Uterine smooth muscle cell (primary cell): ENCODE measurements at places on chromosomes 6 and 20. TPM values are rescaled to one million over a fixed set of nuclear protein-coding genes. Genes with fewer than 3 reads are reported as not detected.

Gene WFDC5
- total RNA-seq = not detected in 2 replicates

Gene OR2B6
- not detected in 2 replicates for total RNA-seq

Gene RAMACL
- 2.1 and 2.3 TPM in 2 replicates for total RNA-seq

Gene GRM1
- total RNA-seq = not detected in 2 replicates

Gene SLC22A2
- total RNA-seq = 0.12 TPM in 1 of 2 replicates, not detected in the other

Gene FOXF2
- total RNA-seq = 0.25 and 0.55 TPM in 2 replicates

Gene B3GAT2
- under 0.01 TPM in 2 replicates for total RNA-seq

Gene IL20RA
- total RNA-seq = 0.50 and 1.00 TPM in 2 replicates

Gene PIGU
- total RNA-seq = 6.4 and 8.2 TPM in 2 replicates

Gene SMOC2
- total RNA-seq = not detected in 2 replicates

Gene MTCH1
- 238 and 316 TPM in 2 replicates for total RNA-seq

Gene ARHGAP18
- total RNA-seq = 45.6 and 90.2 TPM in 2 replicates

Gene FAM184A
- 1.00 and 1.1 TPM in 2 replicates for total RNA-seq

Gene NCOA3
- 24.8 and 30.2 TPM in 2 replicates for total RNA-seq

Gene CD40
- total RNA-seq = 1.1 and 2.0 TPM in 2 replicates

Gene MLIP
- total RNA-seq = not detected in 2 replicates

Gene CRISP2
- total RNA-seq = not detected in 2 replicates

Gene MMP24
- 0.11 and 0.12 TPM in 2 replicates for total RNA-seq

Gene JPH2
- 3.0 and 6.1 TPM in 2 replicates for total RNA-seq

Gene HLA-G
- total RNA-seq = not detected in 2 replicates

Gene CASS4
- total RNA-seq = 0.12 and 0.77 TPM in 2 replicates

Gene LZTS3
- total RNA-seq = 4.3 and 6.5 TPM in 2 replicates

Gene DNMT3B
- total RNA-seq = 5.1 and 7.4 TPM in 2 replicates

Gene SEL1L2
- not detected in 2 replicates for total RNA-seq

Gene HLA-DPB1
- total RNA-seq = 6.8 and 21.1 TPM in 2 replicates

Gene MACROD2
- total RNA-seq = 0.66 and 3.6 TPM in 2 replicates

Gene KCNK15
- 0.22 and 1.6 TPM in 2 replicates for total RNA-seq

Gene ADAM33
- 57.5 and 87.5 TPM in 2 replicates for total RNA-seq

Gene FNDC11
- 0.66 and 2.4 TPM in 2 replicates for total RNA-seq

Gene GTSF1L
- total RNA-seq = not detected in 2 replicates

Gene LPA
- total RNA-seq = not detected in 2 replicates
